Thymus (tissue), 14 donors: ENCODE measurements at places on chromosomes 1 and 21. TPM values are rescaled to one million over a fixed set of nuclear protein-coding genes. Genes with fewer than 3 reads are reported as not detected.

FCGR3A gene
- total RNA-seq = 9.0 TPM

CD53 gene
- 166 TPM for total RNA-seq

BRWD1 gene
- 35.1 TPM for total RNA-seq

ADAM30 gene
- not detected for total RNA-seq

KLHL21 gene
- total RNA-seq = 8.0 TPM
